ENCODE measurements at places on chromosomes 11 and 22.
A peak's percentile ranks its signal among the peaks of the same experiment; 100 is the strongest.

GRCh38 chr22:27810609-27811151 lies 9.1 kb upstream of the MN1 start:
- no peak for DNase-seq

DNA sequence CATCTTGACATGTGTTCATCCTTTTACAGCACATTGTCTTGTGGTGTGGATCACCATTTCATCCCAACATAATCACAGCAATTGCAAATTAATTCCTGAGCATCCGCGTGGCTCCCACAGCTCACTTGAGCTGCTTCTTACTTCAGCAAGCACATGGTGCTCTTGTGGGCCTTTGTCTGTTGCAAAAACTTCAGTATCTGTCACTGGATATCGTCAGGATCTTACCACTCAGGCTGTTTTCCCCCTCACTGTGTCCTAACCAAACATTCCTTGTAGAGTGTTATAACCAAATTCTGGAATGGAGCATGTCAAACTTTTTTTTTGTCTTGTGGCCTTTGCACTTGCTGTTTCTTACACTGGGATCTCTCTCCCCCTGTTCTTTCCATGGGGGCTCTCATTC lies 683.1 kb upstream of the ARHGAP42 start:
- DNase-seq, result no peak

DNA sequence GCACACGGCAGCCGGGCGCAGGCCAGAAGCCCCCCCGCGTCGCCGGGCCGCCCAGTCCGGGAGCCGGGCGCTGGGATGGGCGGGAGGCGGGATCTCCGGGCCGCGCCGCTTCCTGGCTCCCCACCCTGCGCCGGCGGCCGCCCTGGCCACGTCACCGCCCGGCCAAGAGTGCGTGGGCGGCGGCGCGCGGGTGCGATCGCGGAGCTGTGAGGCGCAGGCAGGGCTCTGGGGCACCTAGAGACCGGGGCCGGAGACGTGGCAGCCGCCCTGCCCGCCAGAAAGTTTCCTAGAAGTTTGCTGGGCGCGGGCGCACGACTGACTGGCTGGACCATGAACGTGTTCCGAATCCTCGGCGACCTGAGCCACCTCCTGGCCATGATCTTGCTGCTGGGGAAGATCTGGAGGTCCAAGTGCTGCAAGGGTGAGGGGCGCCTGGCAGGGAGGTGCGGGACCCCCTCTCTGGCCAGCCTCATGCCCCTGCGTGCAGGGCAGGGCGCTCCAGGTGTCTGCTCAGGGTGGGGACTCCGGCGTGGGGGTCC lies at the start of gene KDELR3:
KDELR3 (plus strand) TSS at position 193 of the 539 bp plus-strand sequence; CDS start at position 331, 138 bp downstream.
- peak; percentile 34 for DNase-seq

DNA sequence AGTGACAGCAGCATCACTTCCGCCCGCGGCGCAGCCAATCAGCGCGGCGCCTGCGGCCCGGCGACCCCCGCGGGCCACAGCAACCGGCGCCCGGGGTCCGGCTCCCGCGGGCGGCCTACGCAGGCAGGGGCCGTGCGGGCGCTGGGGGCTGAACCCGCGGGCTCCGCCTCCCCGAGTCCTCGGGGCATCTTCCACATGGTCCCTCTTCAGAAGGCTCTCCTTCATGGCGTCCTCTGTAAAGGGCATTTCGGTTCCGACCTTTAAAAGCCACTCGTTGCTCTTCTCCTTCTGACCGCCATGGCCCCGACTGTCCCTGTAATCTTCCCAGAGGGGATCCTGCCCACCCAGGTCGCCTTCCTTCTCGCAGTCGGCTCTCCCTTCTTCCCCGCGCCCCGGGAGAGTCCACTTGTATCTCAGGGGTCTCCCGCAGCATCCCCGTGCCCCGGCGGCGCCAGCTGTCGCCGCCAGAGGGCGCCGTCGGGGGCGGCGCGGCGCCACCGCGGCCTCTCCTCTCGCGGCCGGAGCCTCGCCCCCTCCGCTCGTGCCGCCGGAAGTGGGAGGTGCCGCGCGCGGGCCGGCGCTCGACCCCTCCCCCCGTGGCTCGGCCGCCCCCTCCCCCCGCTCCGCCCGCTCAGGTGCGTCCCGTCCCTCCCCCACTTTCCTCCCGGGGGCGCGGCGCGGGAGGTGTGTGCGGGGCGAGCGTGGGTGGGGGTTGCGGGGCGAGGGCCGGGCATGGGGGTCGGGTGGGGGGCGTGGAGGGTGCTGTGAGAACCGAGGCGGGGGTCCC lies at the start of gene RNF214:
RNF214 (plus strand) TSS at position 580 of the 787 bp plus-strand sequence. CDS start 1,602 bp downstream, outside the sequence.
- peak; percentile 78 for DNase-seq

DNA sequence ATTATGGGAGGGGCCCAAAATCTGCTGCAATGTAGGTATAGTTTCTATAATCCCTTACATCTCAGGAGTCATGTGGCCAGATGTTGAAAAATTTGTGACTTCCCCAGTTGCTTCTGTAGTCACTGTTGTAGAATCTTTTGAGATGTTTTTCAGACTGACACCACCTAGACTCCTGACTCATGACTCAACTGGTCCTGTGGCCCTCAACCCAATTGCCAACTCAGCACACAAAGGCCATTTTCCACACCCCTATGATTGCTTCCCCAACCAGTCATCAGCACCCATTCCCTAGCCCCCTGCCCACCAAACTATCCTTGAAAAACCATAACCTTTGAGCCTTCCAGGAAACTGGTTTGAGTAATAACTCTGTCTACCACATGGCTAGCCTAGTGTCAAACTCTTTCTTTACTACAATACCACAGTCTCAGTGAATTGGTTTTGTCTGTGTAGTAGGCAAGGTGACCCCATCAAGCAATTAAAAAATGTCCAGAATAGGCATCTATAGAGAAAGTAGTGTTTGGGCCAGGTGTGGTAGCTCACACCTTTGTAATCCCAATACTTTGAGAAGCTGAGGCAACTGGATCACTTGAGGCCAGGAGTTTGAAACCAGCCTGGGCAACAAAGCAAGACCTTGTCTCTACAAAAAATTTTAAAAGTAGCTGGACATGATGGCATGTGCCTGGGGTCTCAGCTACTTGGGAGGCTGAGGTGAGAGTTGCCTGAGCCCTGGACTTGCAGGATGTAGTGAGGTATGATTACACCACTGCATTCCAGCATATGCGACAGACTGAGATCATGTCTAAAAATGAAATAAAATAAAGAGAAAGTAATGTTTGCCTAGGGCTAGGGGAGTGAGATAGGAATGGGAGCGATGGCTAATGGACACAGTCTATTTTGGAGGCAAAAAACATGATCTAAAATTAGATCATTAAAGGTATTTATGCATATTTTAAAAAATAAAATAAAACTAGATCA lies 24.1 kb upstream of the FEZ1 start:
- DNase-seq, result no peak

DNA sequence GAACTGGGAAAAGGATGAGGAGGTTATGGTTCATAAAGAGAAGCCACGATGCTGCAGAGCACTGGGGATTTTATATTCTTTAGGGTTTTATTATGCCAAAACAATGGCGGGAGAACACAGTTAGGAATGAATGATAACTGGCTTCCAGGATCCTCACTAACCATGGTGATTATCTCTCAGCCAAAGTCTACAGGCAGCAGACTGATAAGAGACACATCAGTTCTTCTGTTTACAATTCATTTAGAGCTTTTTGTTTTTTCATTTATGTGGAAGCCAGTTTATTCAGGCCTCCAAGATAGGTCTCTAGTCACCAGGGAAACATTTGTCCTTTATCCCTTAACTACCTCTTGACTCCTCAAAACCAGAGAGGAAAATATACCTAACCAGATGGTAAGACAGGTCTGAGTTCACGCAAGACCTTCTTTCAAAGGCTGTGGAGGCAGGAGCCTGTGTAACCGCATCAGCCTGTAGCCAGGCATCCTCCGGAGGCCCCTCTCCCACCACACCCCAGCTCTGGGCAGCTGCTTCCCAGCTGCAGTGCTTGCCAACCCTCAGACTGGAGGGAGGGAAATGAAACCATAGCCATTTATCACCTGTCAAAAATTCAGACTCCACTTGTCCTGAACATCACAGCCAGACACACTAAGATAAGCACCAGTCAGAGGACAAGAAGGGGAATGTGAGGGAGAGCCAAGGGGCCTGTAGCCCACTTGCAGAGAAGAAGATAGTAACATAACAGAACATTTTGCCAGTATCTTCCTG lies 57.2 kb upstream of the FAM181B start:
- no peak for DNase-seq

GRCh38 chr22:31728857-31729256 lies 21.1 kb downstream of the PRR14L start:
- no peak for DNase-seq

GRCh38 chr11:76649011-76649410 lies 21.5 kb downstream of the LRRC32 start:
- no peak for DNase-seq

DNA sequence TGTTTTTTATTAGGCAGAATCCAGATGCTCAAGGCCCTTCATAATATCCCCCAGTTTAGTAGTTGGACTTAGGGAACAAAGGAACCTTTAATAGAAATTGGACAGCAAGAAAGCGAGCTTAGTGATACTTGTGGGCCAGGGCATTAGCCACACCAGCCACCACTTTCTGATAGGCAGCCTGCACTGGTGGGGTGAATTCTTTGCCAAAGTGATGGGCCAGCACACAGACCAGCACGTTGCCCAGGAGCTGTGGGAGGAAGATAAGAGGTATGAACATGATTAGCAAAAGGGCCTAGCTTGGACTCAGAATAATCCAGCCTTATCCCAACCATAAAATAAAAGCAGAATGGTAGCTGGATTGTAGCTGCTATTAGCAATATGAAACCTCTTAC lies 1.4 kb downstream of the HBB start:
- no peak for DNase-seq

DNA sequence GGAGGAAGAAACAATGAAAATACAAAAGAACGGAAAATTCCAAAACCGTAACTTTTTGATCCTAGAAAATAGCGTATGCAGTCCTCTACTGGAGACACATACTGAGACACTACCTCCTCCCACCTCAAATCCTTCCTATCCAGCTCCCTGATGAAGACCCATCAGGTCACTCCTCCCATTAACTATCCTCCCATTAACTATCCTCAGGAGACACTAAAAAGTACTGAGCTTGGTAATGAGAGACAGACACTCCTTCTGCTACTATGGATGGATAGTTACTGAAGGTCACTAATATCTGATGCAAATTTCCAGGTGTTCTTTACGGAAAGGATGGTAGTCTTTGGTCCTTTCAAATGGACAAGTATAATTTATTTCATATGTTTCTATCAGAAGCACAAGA lies 237.5 kb upstream of the BLID start:
- DNase-seq, result no peak

DNA sequence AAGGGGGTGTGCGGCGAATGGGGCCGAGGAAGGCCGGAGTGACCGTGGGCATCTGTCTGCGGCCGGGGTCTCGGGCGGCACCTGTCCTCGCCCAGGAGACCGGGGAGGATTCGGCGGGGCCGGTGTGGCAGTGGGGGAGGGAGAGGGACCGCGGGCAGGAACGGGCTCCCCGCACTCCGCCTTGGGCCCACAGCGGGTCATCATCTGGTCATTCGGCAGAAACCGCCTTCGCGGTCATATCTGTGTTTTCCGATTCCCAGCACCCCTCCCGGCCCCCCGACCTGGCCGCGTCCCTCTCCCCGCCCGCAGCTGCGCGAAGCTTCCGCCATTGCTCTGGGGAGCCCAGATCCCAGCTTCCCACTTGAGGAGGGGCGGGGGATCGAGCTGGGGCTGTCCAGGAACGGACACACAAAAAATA lies 824 bp upstream of the CBX6 start:
- DNase-seq, result no peak

DNA sequence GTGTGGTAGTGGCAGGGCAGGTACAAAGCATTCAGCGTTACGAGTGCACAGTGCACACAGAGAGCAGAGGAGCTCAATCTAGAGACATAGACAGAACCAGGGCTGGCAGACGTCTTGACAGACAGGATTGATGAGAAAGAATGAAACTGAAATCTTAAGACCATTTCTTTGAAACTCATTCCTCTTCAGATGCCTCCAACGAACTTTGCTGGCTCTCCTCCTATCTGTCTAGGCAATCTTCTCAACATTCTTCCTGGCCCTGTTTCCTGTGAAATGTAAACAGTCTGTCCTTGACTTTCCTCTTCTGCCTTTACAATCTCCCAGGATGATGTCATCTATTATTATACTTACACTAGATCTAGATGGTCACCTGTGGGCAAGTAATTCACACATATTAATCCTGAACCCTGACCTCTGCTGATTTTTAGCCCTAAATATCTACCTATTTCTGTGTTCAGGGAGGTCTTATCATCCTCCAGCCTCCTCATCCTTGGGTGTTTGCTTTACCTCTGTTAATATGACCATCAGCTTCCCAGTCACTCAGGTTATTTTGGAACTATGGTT lies 119.5 kb downstream of the ENTHD1 start:
- no peak for DNase-seq

DNA sequence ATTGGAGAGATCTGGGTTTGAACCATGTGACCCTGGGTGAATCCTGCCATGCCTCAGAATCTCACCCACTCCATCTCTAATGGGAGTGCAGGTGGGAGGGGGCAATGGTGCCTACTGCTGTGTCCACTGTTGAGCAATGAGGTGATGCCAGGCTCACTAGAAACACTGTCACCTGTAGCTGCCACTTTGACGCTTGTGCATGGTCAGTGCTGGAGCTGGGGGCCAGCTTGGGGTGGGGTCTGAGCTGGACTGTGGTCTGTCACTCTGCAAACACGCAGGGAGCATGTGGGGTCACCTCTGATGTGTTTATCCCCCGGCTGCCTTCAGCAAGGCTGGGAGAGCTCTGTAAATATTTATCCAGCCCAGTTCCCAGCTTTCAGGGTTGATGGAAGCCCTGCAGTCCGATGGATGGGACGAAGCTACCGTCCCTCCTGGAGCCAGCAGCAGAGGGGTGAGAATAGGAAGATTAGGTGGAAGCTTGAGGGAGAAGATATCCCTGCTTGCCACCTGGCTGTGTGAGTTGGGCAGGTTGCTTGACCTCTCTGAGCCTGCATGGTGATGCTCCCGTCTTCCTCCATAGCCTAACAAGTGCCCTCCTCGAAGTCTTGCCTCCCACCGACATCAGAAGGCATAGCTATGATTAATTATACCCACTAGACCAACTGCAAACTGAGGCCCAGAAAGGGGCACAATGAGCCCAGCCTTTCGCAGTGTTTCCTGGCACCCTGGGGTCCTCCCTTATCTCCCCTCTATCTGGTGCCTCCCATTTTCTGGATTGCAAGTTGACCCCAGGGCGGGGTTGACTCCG lies 1.7 kb downstream of the MMP11 start:
- no peak for DNase-seq

Data from naive thymus-derived CD8-positive, alpha-beta T cell (primary cell).